ENCODE measurements at places on chromosomes 2 and 18.

DNA sequence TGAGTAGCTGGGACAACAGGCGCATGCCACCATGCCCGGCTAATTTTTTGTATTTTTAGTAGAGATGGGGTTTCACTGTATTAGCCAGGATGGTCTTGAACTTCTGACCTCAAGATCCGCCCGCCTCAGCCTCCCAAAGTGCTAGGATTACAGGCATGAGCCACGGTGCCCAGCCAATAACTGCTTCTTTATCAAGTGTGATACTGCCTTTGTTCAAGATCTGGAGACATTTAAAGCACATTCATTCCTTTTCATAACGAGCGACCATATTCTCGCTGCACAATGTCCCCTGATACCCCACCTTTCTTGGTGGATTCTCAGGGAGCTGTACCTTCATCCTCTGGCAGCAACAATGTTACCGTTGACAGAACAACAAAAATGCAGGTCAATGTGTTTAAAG is 75.4 kb downstream of the PIEZO2 start:
- DNase-seq, result no peak

DNA sequence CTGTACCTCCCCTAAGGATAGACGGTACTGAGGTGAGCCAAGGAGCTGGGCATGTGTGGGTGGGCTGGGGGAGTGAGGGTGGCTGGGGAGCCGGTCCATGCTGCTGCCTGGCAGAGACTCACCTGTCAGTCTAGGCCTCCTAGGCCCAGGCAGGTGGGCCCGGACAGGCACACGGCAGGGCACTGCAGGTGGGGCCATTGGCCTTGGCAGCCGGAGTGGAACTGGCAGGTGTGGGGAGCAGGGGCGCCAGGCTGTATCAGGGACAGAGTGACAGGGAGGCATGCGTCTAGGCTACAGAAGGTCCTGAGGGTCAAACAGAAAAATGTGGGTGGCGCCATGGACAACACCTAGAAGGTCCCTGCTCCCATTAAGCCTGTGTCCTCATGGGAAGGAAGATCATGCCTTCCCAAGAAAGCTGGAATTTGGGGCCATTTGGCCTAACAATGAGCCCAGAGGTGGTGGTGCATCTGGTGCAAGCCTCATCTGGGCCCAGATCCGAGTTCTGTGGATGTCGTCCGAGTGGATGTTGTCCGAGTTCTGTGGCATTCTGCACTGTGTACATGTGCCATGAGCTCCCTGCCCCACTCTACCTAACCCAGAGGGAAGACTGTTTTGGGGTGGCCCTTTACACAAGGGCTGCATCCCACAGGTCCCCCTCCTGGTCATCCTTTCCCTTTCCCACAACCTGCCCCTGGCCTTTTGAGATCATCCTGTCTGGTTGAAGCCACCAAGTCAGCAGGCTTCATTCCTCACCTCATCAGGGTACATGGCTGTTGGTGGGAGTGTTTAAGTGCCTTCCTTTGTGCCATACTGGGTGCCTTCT is 249.7 kb downstream of the GLI2 start:
- peak; percentile 6 for DNase-seq

DNA sequence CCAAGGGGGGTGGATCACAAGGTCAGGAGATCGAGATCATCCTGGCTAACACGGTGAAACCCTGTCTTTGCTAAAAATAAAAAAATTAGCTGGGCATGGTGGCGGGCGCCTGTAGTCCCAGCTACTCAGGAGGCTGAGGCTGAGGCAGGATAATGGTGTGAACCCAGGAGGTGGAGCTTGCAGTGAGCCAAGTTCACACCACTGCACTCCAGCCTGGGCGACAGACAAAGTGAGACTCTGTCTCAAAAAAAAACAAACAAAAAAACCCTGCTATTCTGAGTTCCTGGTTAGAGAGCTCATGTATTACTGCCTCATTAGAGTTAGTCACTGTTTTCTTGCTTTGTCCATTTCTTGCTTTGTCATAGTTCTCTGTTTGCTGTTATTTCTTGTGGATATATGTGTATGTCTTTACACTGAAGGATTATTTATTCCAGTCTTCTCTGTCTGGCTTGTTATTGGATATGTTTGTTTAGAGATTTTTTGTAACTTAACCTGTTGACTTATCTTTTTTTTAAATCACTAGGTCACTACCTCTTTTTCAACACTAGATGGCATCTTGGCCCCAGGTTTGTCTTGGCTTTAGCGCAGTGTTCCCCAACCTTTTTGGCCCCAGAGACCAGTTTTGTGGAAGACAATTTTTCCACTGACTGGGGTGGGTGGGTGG is 17.0 kb downstream of the TTLL4 start:
- DNase-seq, result peak; percentile 11

DNA sequence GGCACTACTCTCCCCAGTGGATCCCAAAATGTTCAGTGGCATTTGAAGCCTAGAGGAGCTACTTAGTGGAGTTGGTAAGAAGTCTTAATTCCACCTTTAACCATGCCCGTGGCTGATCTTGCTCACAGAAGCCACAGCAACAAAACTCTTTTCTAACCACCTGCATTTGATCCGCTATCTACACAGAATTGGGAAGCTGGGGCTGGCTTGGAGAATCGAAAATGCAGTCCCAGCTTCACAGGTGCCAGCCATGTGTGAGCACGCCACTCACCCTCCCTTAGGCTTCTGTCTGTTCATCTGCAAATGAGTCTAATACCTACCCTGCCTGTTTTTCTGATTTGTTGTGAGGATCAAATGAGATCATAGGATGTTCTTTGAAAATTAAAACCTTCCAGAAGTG is 182.6 kb downstream of the BCL11A start:
- no peak for DNase-seq

- no peak for DNase-seq
These were observed 115.9 kb downstream of the UPP2 start for GRCh38 chr2:158217593-158217992.

- peak; percentile 62 for DNase-seq
These were observed 42.8 kb upstream of the PCBP1 start for GRCh38 chr2:70044290-70045040.

DNA sequence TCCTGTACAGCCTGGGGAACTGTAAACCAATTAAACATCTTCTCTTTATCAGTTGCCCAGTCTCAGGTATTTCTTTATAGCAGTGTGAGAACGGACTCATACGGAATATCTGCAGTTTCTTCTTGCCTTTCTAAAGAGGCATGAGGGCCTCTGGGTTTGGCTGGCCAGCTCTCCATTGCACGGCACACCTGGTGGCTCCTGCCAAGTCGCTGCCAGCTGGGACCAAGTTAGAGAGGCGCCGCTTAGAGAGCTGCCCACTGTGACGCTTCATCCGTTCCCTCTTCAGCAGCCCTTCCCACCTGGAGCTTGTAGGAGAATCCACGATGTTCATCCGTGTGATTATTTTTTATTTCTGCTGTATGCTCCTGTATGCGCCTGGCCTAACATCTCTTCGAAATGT is 195.4 kb downstream of the TWIST2 start:
- DNase-seq, result no peak

Data from NCI-H69 (cell line).